Placental pericyte (primary cell): ENCODE measurements at places on chromosomes 7 and 10. TPM values are rescaled to one million over a fixed set of nuclear protein-coding genes. Genes with fewer than 3 reads are reported as not detected.

Gene FERD3L
- not detected in 2 replicates for total RNA-seq

Gene FEZF1
- not detected in 2 replicates for total RNA-seq

Gene SFTPD
- total RNA-seq: 0.66 TPM in 1 of 2 replicates, not detected in the other

Gene STK31
- not detected in 2 replicates for total RNA-seq

Gene DLX6
- total RNA-seq: not detected in 2 replicates

Gene C10orf67
- total RNA-seq: 0.22 and 0.29 TPM in 2 replicates

Gene HELLS
- total RNA-seq: 2.8 and 74.2 TPM in 2 replicates

Gene ASB10
- total RNA-seq: not detected in 2 replicates

Gene DGKI
- 2.6 and 10.0 TPM in 2 replicates for total RNA-seq

Gene SFRP4
- 0.14 TPM in 1 of 2 replicates, not detected in the other for total RNA-seq

Gene ANLN
- total RNA-seq: 4.4 and 236 TPM in 2 replicates

Gene WNT8B
- not detected in 2 replicates for total RNA-seq

Gene ZNF239
- total RNA-seq: 4.4 and 6.0 TPM in 2 replicates

Gene ZNF804B
- total RNA-seq: not detected in 2 replicates

Gene URGCP
- 23.2 and 32.2 TPM in 2 replicates for total RNA-seq

Gene ACTL6B
- total RNA-seq: not detected in 2 replicates

Gene NPTX2
- under 0.01 and 4.3 TPM in 2 replicates for total RNA-seq

Gene HECW1
- 3.7 and 5.9 TPM in 2 replicates for total RNA-seq

Gene RASSF4
- total RNA-seq: 3.0 and 3.7 TPM in 2 replicates

Gene AS3MT
- total RNA-seq: 0.43 and 0.88 TPM in 2 replicates

Gene C10orf105
- under 0.01 TPM in 1 of 2 replicates, not detected in the other for total RNA-seq

Gene ADAM12
- total RNA-seq: 30.4 and 63.7 TPM in 2 replicates

Gene CALN1
- not detected in 2 replicates for total RNA-seq
